ENCODE measurements at places on chromosomes 13 and 19.
A peak's percentile ranks its signal among the peaks of the same experiment; 100 is the strongest.

GRCh38 chr13:111480976-111481375 is 160.5 kb downstream of the TEX29 start:
- H3K4me1 ChIP-seq: no peaks in the 10 kb centered on the region
- H3K36me3 ChIP-seq: peaks cover 2% of the 10 kb centered on the region
- H3K4me3 ChIP-seq: no peak overlapping the region

- peak; percentile 35 for DNase-seq
- H3K27ac ChIP-seq: no peak within 1 kb of the TSS
- H3K4me3 ChIP-seq: peak within 1 kb of the TSS; percentile 94
- H3K4me1 ChIP-seq: no peaks in the 10 kb centered on the region
- peaks cover 59% of the 10 kb centered on the region for H3K36me3 ChIP-seq
These were observed at the start of gene ZNF418 for GRCh38 chr19:57934820-57935665. Gene ZNF418, minus strand, starts transcription at chr19:57935402. Its CDS starts 1,580 bp downstream, at chr19:57933822.

DNA sequence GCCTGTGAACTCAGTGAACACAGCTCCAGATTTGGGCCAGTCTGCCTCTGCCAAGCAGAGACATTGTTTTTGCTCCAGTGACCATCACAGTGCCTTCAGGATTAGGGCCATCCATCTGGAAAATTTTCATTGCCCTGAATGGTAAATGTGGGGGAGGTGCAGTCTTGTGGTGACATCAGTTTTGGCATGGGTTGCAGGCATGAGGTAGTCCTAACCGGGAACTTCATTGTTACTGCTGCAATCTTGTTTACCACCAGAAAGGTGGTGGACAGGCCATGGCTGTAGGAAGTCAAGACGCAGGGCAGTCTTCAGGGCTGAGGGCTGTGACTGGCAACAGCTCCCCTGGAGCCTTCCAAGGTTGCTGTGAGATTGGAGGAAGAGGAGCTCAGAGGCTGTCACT is 55.2 kb downstream of the SPATA13 start:
- DNase-seq: no peak
- H3K27me3 ChIP-seq: no peaks in the 10 kb centered on the region
- no peak overlapping the region for H3K4me3 ChIP-seq

DNA sequence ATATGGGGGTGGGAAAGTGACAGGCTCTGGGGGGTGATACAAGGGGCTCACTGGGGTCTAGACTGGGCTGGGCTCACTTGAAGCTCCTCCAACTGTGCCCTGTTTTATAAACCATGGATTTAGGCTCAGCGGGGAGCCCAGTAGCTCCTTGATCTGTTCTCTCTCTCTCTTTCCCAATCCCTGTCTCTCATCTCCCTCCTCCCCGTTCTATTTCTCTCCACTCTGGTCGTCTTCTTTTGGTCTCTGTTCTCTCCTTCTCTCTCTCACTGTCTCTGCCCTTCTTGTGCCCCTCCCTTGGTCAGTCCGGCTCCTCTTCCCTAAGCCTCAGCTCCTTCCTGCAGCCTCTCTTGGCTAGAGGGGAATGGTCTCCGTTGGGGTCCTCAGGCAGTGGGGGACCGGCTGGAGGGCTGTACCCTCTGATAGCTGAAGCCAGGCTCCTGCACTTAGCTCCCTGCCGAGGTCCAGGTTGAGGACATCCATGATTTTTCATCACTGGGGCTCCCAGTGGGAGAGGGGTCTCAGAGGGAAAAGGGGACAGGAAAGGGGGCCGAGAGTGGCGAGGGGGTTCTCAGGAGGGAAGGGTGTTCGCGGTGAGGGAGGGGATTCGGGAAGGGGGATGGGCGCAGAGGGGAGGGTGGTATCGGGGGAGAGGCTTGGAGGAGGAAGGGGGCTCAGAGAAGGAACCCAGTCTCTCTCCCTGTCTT is 8.5 kb downstream of the UNC13A start:
- H3K36me3 ChIP-seq: no peaks in the 10 kb centered on the region
- no peak overlapping the region for H3K27ac ChIP-seq

DNA sequence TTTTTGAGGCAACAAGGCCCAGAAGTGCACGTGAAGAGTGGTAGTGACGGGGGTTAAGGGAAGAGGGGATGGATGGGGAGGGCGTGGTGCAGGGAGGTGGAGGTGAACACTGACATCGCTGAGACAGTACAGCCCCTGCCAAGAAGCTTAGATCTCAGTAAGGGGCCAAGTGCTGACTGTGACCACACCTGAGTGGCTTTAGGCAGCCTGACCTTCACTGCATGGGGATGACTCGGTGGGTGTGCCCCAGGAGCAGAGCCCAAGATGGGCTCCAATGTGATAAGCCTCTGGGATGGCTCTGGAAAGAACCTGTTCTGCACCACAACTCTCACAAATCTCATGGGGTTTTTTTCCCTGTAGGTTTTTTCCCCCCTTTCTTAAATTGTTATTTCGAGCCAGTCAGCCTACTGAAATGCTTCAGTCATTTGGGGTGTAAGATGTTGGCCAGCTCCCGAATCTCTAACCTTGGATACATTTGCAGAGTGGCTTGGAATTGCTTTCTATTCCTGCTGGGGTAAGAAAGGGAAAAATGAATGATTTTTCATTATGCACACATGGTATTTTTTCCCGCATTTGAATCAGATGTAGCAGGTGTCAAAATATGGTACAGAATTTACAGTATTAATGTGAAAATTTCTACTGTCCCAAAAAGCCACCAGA is 165.0 kb downstream of the TM9SF2 start:
- no peak overlapping the region for H3K27ac ChIP-seq
- H3K4me3 ChIP-seq: no peak overlapping the region
- H3K27me3 ChIP-seq: no peaks in the 10 kb centered on the region
- no peak for DNase-seq

DNA sequence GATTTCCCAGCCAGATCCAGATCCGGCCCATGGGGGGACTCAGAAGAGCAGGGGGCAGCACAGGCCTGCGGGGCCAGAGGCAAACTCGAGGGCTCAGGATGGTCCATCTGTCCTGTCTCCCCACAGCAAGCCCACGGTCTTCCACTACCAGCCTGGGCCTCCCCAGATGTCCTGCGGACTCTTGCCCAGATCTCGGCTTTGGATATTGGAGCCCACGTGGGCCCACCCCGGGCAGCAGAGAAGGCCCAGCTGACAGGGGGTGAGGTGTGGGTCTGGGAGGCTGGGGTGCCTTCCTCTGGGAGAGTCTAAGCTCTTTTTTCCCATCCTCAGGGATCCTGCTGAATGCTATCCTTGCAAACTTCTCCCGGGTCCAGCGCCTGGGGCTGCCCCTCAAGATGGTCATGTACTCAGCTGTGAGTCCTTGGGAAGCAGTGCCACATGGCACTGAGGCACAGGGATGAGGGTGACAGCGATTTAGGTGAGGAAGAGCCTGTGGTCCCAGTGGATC is 3.4 kb downstream of the ACP4 start:
- DNase-seq: no peak
- H3K27me3 ChIP-seq: no peaks in the 10 kb centered on the region
- H3K27ac ChIP-seq: no peak overlapping the region
- H3K4me1 ChIP-seq: no peaks in the 10 kb centered on the region

DNA sequence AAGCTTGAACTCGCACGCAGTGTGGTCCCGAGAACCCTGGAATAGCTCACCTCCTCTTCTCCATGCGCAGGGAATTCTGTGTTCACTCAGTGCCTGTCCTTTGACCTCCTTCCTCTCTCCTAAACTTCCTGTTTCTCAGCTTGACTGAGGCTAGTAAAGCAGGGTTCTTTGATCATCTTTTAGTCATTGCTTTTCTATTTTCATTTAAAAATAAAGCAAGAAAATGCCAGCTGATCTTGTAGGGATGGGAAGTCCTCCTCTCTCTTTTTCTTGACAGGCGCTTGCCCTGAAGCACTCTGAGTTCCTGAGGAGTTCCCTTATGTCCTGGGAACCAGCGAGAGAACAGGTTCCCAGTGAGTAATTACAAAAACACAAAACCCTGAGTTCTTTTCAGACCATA is 62.8 kb downstream of the ARHGEF7 start:
- peaks cover 31% of the 10 kb centered on the region for H3K36me3 ChIP-seq
- H3K27me3 ChIP-seq: no peaks in the 10 kb centered on the region
- no peak overlapping the region for H3K4me3 ChIP-seq
- H3K27ac ChIP-seq: peak overlapping the region; percentile 88
- DNase-seq: no peak
- H3K4me1 ChIP-seq: peaks cover 83% of the 10 kb centered on the region

GRCh38 chr19:3110126-3110825 is 16.1 kb downstream of the GNA11 start:
- DNase-seq: no peak
- no peak overlapping the region for H3K27ac ChIP-seq
- no peak overlapping the region for H3K4me3 ChIP-seq
- H3K36me3 ChIP-seq: no peaks in the 10 kb centered on the region
- H3K4me1 ChIP-seq: peaks cover 5% of the 10 kb centered on the region

DNA sequence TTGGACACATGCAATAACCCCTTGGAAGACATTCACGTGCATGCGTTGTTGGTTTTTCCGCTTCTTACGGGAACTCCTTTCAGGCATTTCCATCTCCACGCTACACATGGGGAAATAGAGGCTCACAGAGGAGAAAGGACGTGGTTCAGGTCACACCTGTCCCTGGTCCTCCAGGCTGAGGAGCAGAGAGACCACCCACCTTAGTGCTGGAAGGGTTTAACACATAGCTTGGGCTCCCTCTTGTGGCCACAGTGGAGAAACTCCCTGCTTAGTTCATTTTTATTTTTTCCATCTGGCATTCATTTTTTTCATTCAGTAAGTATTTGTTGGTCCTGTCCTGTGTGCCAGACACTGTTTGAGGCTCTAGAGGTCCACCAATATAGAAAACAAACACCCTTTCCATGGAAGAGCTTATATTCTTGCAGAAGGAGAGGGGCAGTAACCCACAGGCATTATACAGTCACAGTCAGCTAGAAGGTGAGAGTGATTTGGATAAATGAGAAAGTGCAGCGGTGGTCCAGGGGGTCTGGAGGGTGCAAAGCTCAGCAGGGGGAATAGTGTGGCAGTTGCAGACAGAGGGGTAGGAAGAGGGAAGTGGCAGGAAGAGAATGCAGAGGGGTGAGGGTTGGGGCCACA is 24.2 kb upstream of the TTYH1 start:
- DNase-seq: peak; percentile 56
- peaks cover 21% of the 10 kb centered on the region for H3K27me3 ChIP-seq
- no peak overlapping the region for H3K27ac ChIP-seq
- no peaks in the 10 kb centered on the region for H3K36me3 ChIP-seq
- peaks cover 38% of the 10 kb centered on the region for H3K4me1 ChIP-seq

- no peak for DNase-seq
- H3K27me3 ChIP-seq: peaks cover 3% of the 10 kb centered on the region
- H3K27ac ChIP-seq: no peak overlapping the region
- no peak overlapping the region for H3K4me3 ChIP-seq
- H3K4me1 ChIP-seq: no peaks in the 10 kb centered on the region
These were observed 6.7 kb upstream of the SHC2 start for GRCh38 chr19:467554-467953.

DNA sequence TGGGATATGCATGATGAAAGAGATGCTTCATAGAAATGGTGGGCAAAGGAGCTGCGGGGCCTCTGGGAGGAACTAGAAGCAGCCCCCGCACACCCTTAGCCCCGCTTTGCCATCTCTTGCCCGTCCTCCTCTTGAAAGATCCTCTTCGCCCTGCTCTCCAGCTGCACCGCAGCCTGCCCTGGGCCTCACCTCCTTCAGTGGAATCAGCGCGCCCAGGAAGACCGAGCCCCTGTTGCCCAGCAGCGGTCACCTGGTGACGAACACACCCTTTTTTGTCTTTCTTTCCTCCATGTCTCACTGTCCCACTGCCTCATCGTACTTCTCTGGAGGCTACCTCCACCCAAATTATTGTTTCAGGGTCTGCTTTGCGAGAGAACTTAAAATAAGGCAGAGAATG is 807.6 kb downstream of the UQCRFS1 start:
- peaks cover 7% of the 10 kb centered on the region for H3K27me3 ChIP-seq
- H3K4me1 ChIP-seq: no peaks in the 10 kb centered on the region
- no peaks in the 10 kb centered on the region for H3K36me3 ChIP-seq
- H3K27ac ChIP-seq: no peak overlapping the region

DNA sequence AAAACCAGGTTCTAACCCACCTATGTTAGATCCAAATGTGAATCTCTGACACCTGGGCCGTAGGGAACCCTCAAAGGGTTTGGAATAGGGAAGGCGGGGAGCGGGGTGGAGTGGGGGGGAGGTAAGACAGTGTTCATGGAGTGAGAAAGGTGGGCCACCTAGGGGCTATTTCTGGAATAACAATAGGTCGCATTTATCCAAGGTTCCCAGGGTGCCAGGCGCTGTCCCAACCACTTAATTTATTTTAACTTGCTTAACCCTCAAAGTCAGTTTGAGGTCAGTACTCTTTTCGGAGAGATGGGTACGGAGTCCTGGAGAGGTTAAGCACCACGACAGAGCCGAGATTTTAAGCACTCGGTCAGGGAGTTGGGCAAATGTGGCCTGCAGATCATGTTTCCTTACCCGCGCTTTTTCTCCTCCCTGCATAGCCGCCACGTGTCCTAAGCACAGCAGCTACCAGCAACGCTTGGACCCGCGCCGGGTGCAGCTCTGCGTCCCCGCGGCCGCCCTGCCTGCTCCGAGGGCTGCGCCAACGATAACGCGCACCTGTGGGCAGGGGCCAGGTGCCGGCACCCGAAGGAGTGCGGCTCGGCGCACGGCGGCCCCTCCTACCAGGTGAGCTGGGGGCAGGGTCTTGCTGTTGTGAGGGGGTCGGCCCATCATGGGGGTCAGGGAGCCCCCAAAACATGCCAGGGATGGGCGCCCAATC is 25.0 kb upstream of the FXYD3 start:
- H3K4me3 ChIP-seq: no peak overlapping the region
- DNase-seq: peak; percentile 53
- no peaks in the 10 kb centered on the region for H3K27me3 ChIP-seq
- H3K36me3 ChIP-seq: no peaks in the 10 kb centered on the region
- no peak overlapping the region for H3K27ac ChIP-seq
- no peaks in the 10 kb centered on the region for H3K4me1 ChIP-seq

DNA sequence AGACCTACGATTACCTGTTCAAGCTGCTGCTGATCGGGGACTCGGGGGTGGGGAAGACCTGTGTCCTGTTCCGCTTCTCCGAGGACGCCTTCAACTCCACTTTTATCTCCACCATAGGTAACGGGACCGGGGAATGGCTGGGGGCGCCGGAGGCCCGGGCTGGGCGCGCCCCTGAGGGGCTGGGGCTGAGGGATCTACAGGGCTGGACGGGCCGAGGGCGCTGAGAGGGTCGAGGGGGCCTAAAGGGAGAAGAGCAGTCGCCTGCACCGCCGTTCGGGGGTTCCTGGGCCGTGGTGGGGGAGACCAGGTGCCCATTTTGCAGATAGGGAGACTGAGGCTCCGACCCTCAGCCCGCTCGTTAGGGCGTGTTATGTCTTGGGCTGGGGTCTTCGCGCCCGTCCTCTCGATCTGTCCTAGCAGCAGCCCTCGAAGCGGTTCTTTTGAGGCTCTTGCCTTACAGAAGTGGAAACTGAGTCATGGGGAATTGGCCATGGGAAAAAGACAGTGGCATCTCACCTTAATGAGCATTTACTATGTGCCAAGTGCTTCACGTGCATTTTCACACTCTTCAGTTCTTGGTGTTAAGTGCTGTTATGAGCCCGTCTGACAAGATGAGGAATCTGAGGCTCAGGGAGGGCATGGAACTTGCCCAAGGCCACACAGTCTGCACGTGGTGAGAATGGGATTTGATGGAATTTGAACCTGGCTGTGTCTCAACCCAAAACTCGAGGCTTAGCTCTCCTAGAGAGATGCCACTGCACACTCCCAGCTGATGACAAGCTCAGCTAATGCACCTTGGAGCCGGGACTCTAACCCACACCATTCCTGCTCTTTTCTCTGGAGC is 442 bp downstream of the RAB8A start:
- no peaks in the 10 kb centered on the region for H3K27me3 ChIP-seq
- peak overlapping the region; percentile 97 for H3K4me3 ChIP-seq
- H3K36me3 ChIP-seq: peaks cover 2% of the 10 kb centered on the region
- H3K4me1 ChIP-seq: peaks cover 51% of the 10 kb centered on the region
- no peak for DNase-seq

GRCh38 chr13:38213314-38213713 is 136.3 kb upstream of the UFM1 start:
- no peaks in the 10 kb centered on the region for H3K4me1 ChIP-seq
- no peak overlapping the region for H3K4me3 ChIP-seq
- H3K27ac ChIP-seq: no peak overlapping the region
- H3K27me3 ChIP-seq: no peaks in the 10 kb centered on the region
- peaks cover 1% of the 10 kb centered on the region for H3K36me3 ChIP-seq
- DNase-seq: no peak

All from activated T-cell treated with anti-CD3 and anti-CD28 coated beads, Interleukin-2, amount 50 U/mL, for 72 hours (primary cell).